ENCODE measurements at places on chromosomes 4 and X.
A peak's percentile ranks its signal among the peaks of the same experiment; 100 is the strongest.

DNA sequence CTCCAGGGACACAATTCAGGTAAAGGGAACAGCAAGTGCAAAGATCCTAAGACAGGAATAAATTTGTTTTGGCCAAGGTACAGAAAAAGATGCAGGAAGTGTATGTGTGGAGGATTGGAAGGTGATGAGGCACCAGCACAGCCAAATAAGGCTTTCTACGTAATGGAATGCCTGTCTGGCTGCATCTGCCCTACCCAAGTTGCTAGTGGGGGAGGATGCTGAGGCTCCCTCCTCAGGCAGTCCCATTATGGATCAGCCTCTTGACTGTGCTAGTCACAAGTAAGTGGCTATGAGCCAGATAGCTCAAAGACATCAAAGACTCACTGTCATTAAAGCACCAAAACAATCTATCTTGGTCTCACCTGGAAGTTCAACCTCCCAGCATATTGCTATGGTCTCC is 300.9 kb upstream of the FAT4 start:
- DNase-seq, result no peak

- no peak for DNase-seq
These were observed 24.9 kb downstream of the CD99L2 start for GRCh38 chrX:150873616-150874015.

- no peak for DNase-seq
These were observed 13.1 kb upstream of the EOLA1 start for GRCh38 chrX:149527705-149528104.

GRCh38 chrX:21993265-21993664 is 38.9 kb upstream of the PHEX start:
- no peak for DNase-seq

- no peak for DNase-seq
These were observed 11.2 kb downstream of the CDKN2AIP start for GRCh38 chr4:183455431-183456195.

GRCh38 chrX:101206471-101206870 is 13.1 kb upstream of the DRP2 start:
- DNase-seq, result no peak

- no peak for DNase-seq
These were observed 348.5 kb upstream of the INTU start for GRCh38 chr4:127284236-127284635.

DNA sequence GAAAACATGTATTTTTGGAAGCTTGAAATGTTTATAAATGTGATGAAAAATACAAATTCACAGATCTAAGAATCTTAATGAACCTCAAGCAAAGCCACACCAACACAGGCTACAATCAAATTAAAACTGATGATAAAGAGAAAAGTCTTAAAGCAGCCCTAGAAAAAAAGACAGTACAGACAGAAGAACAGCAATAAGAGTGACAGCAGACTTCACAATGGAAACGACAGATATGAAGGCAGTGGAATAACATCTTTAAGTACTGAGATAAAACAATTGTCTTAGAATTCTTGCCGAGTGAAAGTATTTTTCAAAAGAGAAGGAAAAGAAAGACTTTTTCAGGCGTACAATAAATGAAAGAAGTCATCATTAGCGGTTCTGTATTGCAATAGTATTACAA is 423.6 kb upstream of the LCORL start:
- DNase-seq, result no peak

GRCh38 chrX:49761481-49761880 is 65.7 kb upstream of the PAGE1 start:
- no peak for DNase-seq

GRCh38 chr4:69753686-69754085 is 6.7 kb downstream of the SULT1B1 start:
- no peak for DNase-seq

- DNase-seq, result peak; percentile 10
These were observed 110.7 kb upstream of the TLR3 start for GRCh38 chr4:185958094-185958747.

- DNase-seq, result peak; percentile 59
These were observed 10.9 kb upstream of the CLTRN start for GRCh38 chrX:15675490-15675921.

DNA sequence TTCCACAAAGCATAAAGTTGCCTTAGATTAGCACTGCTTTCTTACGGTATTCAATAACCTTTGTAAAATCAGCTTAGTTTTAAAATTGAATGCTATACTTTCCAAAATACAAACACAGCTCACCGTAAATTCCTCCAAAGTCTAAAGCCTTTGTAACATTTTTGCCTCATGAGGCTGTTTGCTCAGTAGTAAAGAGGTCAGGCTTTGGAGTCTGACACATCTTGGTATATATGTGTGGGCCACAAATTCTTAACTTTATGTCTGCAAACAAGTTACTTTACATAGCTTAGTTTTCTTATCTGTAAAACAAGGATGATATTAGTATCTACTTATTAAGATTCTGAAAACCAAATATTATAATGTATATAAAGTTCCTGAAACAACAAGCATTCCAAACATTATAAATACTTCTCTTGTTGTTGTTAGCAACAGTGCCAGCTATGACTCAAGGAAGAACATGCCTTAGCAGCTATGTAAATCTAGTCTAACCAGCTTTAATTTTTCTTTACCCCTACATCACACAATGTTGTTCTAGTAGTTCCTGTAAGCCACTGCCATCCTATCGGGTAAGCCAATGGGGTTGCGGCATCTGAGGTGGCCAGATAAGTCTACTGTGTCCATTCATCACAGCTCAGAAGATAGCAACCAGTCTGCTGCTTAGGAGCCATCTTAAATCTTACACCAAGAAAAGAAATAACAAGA is 709.0 kb downstream of the KLHL13 start:
- DNase-seq, result no peak

DNA sequence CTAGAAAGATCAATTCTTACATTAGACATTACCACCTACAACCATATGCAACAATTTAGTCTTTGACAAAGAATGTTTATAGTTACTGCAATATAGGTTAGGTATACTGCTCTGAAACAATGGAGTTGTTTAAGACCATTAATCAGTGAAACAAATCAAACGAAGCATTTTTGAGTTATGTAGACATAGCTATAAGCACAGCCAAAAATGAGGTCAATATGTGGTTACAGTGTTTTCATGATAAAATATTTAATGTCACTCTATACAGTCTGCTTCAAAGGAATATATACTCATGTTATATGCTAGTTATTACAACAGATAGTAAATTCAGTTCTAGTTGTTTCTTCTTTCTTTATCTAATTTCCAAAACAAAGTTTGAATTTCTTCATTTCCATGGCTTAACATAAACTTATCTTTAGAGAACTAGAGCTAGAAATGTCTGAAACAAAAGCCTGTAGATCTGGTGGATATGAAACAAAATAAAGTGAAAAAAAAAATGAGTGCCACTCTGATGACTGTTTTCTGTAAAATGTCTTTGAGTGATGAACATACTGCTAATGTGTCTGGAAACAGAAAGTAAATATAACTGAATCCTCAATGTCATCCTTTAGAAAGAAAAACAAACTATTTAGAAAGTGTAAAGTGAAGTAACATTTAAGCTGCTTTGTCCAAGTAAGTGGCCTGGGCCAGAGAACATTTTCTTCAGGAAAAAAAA is 809.0 kb downstream of the FAT4 start:
- no peak for DNase-seq

GRCh38 chrX:22313766-22314165 is 41.1 kb downstream of the CBLL2 start:
- DNase-seq, result no peak

DNA sequence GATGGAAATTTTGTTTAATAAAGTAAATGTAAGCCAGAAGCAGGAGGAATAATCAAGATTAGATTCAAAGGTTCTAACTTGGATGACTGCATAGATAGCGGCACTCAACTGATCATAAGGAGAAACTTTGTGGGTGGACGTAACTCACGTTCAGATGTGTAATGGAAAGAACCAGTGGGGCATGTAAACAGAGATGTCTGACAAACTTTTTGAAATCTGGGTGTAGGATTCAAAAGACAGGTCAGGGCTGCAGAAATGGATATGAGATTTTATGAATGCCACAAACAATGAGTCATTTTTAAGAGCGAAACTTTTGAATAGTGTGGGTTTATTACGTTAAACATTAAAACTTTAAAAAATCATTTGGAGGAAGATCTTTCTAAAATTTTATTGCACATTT is 375.6 kb downstream of the GBA3 start:
- DNase-seq, result no peak

DNA sequence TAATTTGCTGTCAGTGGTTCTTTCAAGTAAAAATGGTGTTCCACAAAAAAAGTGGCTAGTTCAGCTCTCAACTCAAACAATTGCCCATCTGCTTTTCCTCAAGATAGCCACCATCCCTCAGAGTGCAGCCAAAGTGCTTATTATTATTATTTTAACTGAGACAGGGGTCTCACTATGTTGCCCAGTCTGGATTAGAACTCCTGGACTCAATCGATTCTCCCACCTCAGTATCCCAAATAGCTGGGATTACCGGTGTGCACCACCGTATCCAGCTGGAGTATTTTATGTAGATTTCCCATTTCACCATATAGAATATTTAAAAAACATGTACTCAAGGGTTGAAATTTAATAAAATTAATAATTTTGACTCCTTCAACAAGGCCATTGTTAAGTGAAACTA is 62.1 kb upstream of the USP9X start:
- DNase-seq, result no peak

GRCh38 chrX:134712272-134712671 is 54.0 kb upstream of the PLAC1 start:
- no peak for DNase-seq

DNA sequence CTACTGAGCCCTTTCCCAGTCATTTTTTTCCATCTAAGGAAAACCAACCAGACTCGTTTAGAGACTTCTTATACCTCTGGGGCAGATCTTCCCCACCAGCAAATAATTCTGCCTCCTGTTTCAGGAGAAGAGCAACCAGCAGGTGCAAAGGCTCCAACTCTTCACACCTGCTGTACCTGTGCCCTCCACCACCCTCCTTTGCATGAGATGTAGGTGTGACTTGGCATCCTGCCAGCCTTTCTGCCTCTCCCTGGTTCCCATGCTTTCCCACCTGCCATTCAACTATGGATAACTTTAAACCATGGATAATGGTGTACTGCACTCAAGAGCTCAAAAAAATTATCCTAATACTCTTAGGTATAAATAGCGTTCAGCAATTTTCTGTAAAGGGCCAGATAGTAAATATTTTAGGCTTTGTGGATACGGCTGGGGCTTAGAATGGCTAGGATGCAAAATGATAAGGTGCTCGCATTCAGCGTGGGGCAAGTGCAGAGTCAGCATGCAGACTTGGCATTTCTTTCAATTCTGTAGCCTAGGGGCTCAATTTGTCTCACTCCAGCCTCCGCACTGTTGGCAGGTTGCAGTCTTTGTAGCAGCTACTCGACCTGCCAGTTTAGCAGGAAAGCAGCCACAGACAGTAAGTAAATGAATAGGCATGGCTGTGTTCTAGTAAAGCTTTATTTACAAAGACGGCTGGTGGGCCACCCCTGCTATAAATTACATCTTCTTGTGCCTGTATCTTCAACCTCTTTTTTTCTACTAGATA is 79.8 kb downstream of the HCCS start:
- peak; percentile 86 for DNase-seq

DNA sequence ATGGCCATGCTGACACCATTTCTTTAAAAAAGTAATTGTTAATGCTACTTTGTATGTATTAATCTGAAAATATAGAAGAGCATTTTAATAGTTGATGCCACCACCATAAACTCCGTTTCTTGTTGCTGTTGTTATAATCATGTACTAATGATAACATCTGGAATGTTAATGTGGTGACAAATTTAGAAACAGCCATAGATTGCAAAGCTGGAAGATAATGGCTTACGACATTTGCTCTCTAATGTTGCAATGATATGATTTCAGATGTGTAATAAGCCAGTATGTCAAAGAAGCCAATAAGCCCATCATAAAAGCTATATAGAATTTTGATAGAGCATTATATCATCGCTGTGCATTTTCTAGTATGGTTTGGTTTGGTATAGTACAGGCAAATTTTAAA is 579.4 kb upstream of the ZFP42 start:
- no peak for DNase-seq

DNA sequence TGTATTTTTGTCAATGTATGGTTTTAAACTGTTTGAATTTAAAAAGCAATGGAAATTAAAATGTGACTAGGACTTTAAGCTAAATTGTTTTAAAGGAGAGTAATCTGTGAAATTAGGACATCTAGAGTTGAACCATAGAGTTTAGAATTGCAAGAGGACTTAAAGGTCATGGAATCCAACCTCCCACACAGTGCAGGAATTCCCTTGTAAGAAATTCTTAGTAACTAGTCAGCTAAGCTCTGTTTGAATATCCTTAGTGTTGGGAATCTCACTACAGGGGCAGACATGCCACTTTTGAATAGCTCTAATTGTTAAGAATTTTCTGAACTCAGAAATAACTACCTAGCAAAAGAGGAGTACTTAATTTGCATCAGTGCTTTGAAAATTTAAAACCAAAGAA is 292.9 kb downstream of the IL1RAPL1 start:
- no peak for DNase-seq

- no peak for DNase-seq
These were observed 78.6 kb downstream of the PPP2R2C start for GRCh38 chr4:6393544-6394475.

DNA sequence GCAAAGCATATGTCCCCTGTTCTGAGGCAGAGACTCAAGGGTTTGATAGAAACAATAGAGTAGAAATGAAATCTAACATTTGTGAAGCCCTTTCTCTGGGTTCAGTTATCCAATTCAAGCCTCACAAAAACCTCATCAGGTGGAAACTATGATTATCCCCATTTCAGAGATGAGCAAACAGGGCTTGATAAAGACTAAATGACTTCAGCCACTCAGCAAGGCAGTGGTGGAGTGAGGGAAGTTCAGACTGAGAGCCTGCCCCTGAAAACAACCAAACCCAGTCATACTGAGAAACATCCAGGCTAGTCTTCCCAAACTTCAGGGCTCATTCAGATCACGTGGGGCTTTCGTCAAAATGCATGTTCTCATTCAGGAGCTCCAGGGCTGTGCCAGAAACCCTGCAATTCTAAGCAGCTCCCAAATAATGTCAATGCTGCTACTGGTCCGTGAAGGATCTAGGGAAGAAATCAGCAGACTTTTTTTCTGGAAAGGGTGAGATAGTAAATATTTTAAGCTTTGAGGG is 109.6 kb upstream of the KIT start:
- DNase-seq, result no peak

DNA sequence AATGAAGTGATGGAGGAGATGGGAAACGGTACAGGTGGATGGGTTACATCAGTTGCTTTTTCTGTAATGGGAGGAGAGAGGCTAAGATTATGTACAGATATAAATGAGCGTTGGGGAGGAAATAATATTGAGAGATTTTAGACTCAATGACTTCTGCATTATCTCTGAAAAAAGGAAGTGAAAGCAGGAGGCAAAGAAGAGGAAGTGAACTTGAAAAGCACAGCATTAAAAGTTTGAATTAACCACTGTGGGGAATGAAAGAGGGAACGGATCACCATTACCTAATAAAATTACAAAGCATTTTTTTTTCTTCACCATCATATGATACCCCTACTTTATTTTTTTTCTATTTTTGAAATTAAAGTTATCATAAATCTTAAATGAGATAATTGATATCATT is 1025.5 kb downstream of the RPA4 start:
- no peak for DNase-seq

- no peak for DNase-seq
These were observed 1339.5 kb upstream of the AGA start for GRCh38 chr4:178781779-178782178.

- peak; percentile 52 for DNase-seq
These were observed 46.5 kb downstream of the ABLIM2 start for GRCh38 chr4:8112036-8112576.

- no peak for DNase-seq
These were observed 44.0 kb upstream of the FBXW7 start for GRCh38 chr4:152579916-152580315.

All from COR-L47 (cell line).